Activated naive CD8-positive, alpha-beta T cell treated with anti-CD3 and anti-CD28 coated beads, Interleukin-2, amount 10 ng/mL, durations not matched to agents 7 days and 5 days (primary cell): ENCODE measurements at places on chromosomes 5 and 9. TPM values are rescaled to one million over a fixed set of nuclear protein-coding genes. Genes with fewer than 3 reads are reported as not detected.

DNA sequence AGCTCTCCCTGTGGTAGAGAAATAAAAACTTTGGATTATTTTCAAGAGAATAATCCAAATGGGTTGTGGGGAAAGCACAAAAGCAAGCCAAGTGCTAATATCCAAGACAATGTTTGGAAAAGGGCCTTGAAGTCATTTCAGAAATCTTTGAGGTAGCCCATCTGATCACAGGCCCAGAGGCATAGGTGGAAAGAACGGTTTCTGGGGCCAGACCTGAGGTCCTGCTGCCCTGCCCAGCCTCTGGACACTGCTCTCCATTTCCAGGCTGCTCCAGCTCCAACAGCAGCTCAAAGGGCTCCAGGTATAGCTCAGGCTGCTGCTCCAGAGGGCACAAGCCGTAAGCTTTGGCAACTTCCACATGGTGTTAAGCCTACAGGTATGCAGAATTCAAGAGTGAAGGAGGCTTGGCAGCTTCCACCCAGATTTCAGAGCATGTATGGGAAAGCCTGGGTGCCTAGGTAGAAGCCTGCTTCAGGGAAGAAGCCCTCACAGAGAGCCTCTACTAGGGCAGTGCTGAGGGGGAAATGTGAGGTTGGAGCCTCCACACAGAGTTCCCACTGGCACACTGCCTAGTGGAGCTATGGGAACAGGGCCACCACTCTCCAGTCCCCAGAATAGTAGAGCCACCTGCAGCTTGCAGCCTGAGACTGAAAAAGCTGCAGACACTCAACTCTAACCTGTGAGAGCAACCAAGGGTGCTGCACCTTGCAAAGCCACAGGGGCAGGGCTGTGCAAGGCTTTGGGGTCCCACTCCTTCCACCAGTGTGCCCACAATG lies 133.1 kb downstream of the PIK3R1 start:
- peaks cover 3% of the 10 kb centered on the region for H3K27me3 ChIP-seq
- peaks cover 15% of the 10 kb centered on the region for H3K4me1 ChIP-seq
- H3K36me3 ChIP-seq = peaks cover 4% of the 10 kb centered on the region
- H3K4me3 ChIP-seq = no peak overlapping the region
- no peak for DNase-seq

Gene SLCO6A1
- total RNA-seq = not detected

- DNase-seq = no peak
- no peaks in the 10 kb centered on the region for H3K27me3 ChIP-seq
- H3K4me3 ChIP-seq = no peak overlapping the region
- H3K4me1 ChIP-seq = no peaks in the 10 kb centered on the region
Observed at GRCh38 chr5:19853616-19854240, 134.3 kb downstream of the CDH18 start.

Gene OTULINL
- total RNA-seq = 67.7 TPM

- H3K36me3 ChIP-seq = no peaks in the 10 kb centered on the region
- H3K27me3 ChIP-seq = peaks cover 47% of the 10 kb centered on the region
- H3K27ac ChIP-seq = no peak overlapping the region
Observed at GRCh38 chr9:90088856-90089255, 484.0 kb downstream of the GADD45G start.

Gene SYK
- total RNA-seq = 0.82 TPM

- no peaks in the 10 kb centered on the region for H3K4me1 ChIP-seq
- H3K36me3 ChIP-seq = no peaks in the 10 kb centered on the region
- no peak overlapping the region for H3K4me3 ChIP-seq
- peaks cover 9% of the 10 kb centered on the region for H3K27me3 ChIP-seq
- DNase-seq = no peak
- no peak overlapping the region for H3K27ac ChIP-seq
Observed at GRCh38 chr9:35481347-35481975, 8.4 kb upstream of the RUSC2 start.

DNA sequence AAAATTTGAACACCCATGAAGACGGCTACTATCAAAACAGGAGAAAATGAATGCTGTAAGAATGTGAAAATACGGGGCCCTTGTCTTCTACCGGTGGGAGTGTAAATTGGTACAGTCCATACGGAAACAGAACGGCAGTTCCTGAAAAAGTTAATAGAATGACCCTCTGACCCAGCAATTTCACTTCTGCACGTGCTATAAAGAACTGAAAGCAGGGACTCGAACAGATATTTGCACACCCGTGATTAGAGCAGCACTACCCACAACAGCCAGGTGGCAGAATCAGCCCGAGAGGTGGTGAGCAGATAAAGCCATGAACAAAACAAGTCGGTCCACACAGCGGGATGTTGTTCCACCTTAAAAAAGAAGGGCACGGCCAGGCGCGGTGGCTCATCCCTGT lies 22.6 kb upstream of the SLC12A7 start:
- no peak for DNase-seq
- H3K4me1 ChIP-seq = peaks cover 1% of the 10 kb centered on the region
- no peaks in the 10 kb centered on the region for H3K27me3 ChIP-seq
- H3K4me3 ChIP-seq = no peak overlapping the region

Gene DNAI1
- not detected for total RNA-seq

Gene AP3B1
- 39.0 TPM for total RNA-seq

DNA sequence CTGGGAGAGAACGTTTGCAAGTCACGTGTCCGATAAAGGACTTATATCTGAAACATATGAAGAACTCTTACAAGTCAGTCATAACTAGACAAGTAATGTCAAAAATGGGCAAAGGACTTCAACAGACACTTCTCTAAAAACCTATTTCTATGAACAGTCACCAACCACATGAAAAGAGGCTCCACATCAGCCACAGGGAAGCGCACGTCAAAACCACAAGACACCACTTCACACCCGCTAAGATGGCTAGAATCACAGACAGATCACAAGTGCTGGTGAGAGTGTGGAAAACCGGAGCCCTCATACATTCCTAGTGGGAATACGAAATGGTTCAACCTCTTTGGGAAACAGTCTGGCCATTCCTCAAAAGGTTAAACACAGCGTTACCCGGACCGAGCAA lies 11.5 kb upstream of the CARD9 start:
- no peaks in the 10 kb centered on the region for H3K27me3 ChIP-seq
- H3K36me3 ChIP-seq = peaks cover 32% of the 10 kb centered on the region
- DNase-seq = peak; percentile 57

Gene NAIP
- 8.2 TPM for total RNA-seq

- no peaks in the 10 kb centered on the region for H3K36me3 ChIP-seq
- H3K4me1 ChIP-seq = no peaks in the 10 kb centered on the region
- H3K27me3 ChIP-seq = no peaks in the 10 kb centered on the region
- DNase-seq = no peak
- no peak overlapping the region for H3K4me3 ChIP-seq
Observed at GRCh38 chr5:93022211-93022610, 558.8 kb downstream of the NR2F1-AS1 start.

- no peak overlapping the region for H3K27ac ChIP-seq
- no peak overlapping the region for H3K4me3 ChIP-seq
- H3K36me3 ChIP-seq = no peaks in the 10 kb centered on the region
- DNase-seq = no peak
- H3K4me1 ChIP-seq = peaks cover 5% of the 10 kb centered on the region
Observed at GRCh38 chr5:135436951-135437418, 10.2 kb downstream of the DCANP1 start.

Gene SH3PXD2B
- total RNA-seq = 0.28 TPM

DNA sequence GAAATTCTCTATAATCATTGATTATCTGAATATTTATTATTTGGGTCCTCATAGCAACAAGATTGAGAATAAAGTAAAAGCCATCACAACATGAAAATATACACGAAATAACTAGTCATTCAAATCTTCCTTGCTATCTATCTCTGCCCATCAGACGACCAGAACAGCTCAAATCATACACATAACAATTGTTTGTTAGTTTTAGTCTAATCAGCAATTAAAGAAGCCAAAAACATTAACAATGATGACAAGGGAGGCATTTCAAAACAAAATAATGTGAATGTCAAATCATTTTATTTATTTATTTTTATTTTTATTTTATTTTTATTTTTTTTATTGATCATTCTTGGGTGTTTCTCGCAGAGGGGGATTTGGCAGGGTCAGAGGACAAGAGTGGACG lies 106.0 kb upstream of the BNC2 start:
- no peaks in the 10 kb centered on the region for H3K36me3 ChIP-seq
- H3K4me3 ChIP-seq = no peak overlapping the region
- H3K4me1 ChIP-seq = no peaks in the 10 kb centered on the region
- H3K27me3 ChIP-seq = no peaks in the 10 kb centered on the region
- H3K27ac ChIP-seq = no peak overlapping the region

DNA sequence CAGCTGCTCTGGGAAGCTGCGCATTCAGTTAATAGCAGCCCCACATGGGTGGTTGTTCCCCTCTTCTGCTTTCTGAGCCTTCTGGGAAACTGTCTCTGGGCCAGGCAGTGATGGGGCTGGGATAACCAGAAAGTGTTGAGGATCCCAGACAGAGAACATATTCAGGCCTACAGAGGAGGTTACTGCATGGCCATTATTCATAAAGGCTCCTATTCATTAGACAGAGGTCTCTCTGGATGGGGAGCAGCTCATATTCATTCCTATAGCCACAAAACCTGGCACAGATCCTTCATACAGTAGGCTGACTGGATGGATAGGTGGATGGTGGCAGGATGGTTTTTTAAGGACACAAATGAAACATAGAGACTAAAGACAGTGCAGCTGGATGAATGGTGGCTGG lies 76.3 kb downstream of the HSPA4 start:
- H3K36me3 ChIP-seq = no peaks in the 10 kb centered on the region
- DNase-seq = no peak
- H3K4me1 ChIP-seq = no peaks in the 10 kb centered on the region
- H3K4me3 ChIP-seq = no peak overlapping the region

GRCh38 chr5:148806520-148806931 lies 19.9 kb upstream of the ADRB2 start:
- no peak overlapping the region for H3K4me3 ChIP-seq
- DNase-seq = no peak
- H3K36me3 ChIP-seq = no peaks in the 10 kb centered on the region

DNA sequence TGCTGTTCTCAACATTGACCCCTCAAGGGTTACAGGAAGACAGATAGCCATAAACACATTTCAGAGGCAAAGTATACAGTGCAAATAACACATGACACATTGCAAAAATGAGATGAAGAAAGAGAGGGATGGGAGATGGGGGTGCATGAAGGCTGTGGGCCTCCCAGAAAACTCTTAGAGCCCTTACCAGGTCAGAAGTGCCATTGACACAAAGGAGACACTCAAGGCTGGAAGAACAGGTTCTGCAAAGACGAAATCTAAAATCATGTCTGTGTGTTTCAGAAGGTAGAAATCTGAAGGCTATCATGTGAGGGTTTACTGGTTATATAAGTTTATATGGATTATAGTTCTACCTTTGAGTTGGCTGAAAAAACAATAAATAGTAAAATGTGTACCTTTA lies 318.8 kb downstream of the BNC2 start:
- H3K27me3 ChIP-seq = no peaks in the 10 kb centered on the region
- H3K4me1 ChIP-seq = no peaks in the 10 kb centered on the region
- DNase-seq = no peak

Gene ACER2
- total RNA-seq = 3.9 TPM

Gene PDE8B
- 0.23 TPM for total RNA-seq

Gene SH3TC2
- total RNA-seq = not detected

GRCh38 chr5:114500756-114501155 lies 138.9 kb downstream of the KCNN2 start:
- H3K4me1 ChIP-seq = no peaks in the 10 kb centered on the region
- no peaks in the 10 kb centered on the region for H3K36me3 ChIP-seq
- no peak for DNase-seq
- no peaks in the 10 kb centered on the region for H3K27me3 ChIP-seq

- peaks cover 84% of the 10 kb centered on the region for H3K4me1 ChIP-seq
- DNase-seq = peak; percentile 43
- no peaks in the 10 kb centered on the region for H3K27me3 ChIP-seq
- H3K4me3 ChIP-seq = peak overlapping the region; percentile 46
- H3K27ac ChIP-seq = peak overlapping the region; percentile 74
Observed at GRCh38 chr5:134125039-134126015, 10.8 kb downstream of the TCF7 start.

Gene MYOZ3
- total RNA-seq = not detected

Gene CCNO
- total RNA-seq = not detected

GRCh38 chr9:74498621-74499095 lies 1.5 kb downstream of the RORB start:
- peaks cover 64% of the 10 kb centered on the region for H3K27me3 ChIP-seq
- no peak overlapping the region for H3K27ac ChIP-seq
- no peaks in the 10 kb centered on the region for H3K36me3 ChIP-seq
- H3K4me3 ChIP-seq = peak overlapping the region; percentile 70
- peaks cover 26% of the 10 kb centered on the region for H3K4me1 ChIP-seq
